ENCODE measurements at places on chromosomes 12 and 14.

GRCh38 chr14:91935586-91935985 lies 11.9 kb downstream of the FBLN5 start:
- DNase-seq, result no peak

GRCh38 chr12:128969480-128970055 lies 116.3 kb downstream of the GLT1D1 start:
- no peak for DNase-seq

DNA sequence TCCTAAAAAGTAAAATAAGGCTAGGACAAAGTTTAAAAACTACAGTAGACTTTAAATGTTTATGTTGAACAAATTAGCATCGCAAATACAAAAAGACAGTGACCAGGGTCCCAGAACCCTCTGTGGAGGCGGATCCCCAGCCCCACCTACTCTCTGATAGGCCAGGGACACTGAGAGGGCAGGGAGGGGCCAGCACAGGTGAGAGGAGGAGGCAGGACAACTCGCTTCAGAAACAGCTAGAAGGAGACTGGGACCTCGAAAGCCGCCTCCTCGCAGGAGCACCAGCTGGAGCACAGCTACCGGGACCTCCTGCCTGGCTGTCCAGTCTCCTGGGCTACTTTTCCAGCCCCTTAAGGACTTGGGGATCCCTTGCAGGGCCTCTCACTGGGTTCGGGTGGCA lies 992 bp downstream of the DNAH10 start:
- DNase-seq, result no peak

DNA sequence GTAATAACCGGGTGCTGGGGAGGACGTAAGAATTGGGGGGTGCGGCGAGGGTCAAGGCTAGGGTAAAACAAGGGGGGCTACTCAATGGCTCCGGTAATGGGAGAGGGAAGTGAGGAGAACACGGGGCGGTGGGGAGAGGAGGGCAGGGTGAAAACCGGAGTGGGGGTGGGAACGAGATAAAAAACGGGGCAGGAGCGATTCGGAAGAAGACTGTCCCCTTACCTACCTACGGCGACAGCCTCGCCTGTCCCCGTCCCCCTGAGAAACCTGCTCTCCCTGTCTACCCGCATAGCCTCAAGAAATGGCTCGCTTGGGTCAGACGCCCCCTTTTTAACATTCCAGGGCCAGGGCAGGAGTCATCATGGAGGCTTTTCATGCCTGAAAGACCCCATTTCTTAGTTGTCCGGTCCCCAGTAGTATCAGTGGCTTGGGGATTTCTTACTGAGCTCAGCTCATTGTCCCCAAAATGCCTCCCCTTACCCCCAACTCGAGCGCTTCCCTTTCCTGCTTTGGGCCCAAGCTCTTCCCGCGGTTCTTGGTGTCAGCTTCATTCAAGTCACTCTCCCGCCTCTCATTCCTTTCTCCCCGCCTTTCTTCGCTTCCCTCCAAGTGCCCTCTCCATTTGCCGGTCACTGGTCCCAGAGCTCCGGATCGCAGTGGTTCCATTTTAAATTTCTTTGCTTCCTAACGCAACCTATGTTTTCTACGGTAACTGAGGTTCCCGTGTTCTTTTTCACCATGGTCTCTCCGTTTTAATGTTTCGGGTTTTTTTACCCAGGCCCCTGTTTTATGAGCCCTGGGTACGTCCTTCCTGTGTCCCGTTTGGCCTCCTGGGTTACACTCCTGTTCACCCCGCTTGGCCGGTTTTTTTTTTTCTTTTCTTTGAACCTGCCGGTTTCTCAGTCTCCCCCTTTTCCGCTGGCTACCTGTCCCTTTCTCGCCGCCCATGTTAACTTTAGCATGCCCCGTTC lies 1.2 kb upstream of the WSB2 start:
- no peak for DNase-seq

GRCh38 chr14:51176839-51177238 lies 63.2 kb upstream of the TMX1 start:
- DNase-seq, result no peak

DNA sequence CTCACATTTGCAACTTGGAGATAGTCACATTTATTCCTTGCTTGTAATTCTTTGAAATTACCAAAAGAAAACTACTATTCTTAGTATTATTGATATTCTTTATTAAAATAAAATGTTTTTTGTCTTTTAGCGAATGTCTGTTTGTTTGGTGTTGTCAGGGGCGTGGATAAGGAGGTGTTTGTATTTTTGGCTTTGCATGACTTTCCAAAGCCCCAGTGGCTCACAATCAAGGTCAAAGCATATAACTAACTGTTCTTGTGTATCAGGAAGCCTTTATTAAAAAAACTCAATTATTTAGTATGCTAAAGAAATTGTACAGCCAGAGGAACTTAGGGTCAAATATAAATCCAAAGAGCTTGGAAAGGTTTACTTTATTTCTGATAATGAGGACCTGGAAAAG lies 17.9 kb downstream of the GPHB5 start:
- DNase-seq, result no peak

- DNase-seq, result no peak
These were observed 5.6 kb downstream of the CHFR start for GRCh38 chr12:132881818-132882217.

DNA sequence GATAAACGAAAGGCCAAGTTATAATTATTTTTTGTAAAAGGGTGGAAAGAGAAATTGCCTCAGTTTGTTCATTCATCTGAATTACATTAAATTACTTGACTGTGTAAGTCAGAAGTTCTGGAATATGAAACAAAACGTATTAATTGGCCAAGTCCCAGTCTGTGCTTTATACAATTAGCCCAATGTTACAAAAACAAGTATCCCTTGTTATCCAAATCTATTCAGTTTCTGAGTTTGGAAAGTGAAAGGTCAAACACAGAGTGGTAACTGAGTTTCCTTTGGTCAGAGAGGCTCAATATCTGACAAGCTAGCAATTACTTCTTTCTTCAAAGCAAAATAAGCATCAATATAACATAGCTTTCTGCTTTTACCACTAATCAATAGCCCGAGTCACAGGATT lies 62.6 kb downstream of the SPPL3 start:
- no peak for DNase-seq

DNA sequence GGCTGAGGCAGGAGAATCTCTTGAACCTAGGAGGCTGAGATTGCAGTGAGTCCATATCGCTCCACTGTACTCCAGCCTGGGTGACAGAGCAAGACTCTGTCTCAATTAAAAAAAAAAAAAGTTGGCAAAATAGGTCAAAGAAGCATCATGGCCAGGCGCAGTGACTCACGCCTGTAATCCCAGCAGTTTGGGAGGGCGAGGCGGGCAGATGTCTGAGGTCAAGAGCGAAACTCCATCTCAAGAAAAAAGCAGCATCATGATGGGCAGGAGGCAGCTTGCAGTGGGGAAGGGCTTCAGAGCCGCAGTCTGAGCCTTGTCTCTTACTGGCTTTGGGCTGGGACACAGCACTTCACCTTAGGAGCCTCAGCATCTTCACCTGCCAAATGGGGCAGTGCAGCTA lies 21.4 kb downstream of the TEAD4 start:
- DNase-seq, result no peak

- DNase-seq, result no peak
These were observed 40.5 kb downstream of the PARP11 start for GRCh38 chr12:3832738-3833137.

- DNase-seq, result no peak
These were observed 39.6 kb upstream of the ITPR2 start for GRCh38 chr12:26872625-26873024.

- no peak for DNase-seq
These were observed 112.0 kb downstream of the EPS8 start for GRCh38 chr12:15677228-15677627.

DNA sequence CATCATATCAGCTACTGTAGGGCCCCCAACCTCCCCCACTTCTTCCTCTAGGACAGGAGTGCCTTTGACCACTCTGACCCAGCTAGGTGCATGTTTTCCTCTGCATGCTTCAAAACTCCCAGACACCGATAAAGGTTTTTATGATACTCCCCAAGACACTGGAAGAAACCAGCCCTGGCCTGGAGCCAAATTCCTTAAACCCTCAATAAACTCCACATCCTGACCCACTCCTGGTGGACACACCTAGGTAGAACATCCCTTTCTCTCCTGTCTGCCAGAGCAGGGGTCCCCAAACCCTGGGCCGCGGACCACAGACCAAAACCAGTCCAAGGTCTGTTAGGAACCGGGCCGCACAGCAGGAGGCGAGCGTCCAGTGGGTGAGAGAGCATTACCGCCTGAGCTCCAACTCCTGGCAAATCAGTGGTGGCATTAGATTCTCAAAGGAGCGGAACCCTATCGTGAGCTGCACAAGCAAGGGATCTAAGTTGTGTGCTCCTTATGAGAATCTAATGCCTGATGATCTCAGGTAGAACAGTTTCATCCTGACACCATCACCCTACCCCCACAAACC lies 49.6 kb downstream of the NT5DC3 start:
- no peak for DNase-seq

- DNase-seq, result no peak
These were observed 59.2 kb downstream of the ERC1 start for GRCh38 chr12:1050059-1050707.

DNA sequence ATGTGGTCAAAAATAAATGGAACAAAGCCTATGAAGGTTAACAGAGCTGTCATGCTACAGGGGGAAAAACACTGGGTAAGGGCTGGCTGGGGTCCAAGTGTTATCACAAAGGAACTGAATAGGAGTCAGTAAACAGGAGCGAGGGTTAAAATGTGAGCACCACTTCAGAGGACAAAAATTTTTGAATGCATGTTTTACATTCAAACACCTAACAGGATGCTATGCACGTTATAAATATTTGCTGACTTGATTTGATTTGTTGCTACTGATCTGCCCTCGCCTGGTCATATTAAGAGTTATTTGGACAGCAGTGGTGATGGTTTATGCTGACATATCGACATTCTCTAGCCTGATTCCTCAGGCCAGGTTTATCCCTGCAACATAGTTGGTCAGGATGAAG lies 7.4 kb upstream of the KTN1 start:
- no peak for DNase-seq

- no peak for DNase-seq
These were observed 441.4 kb downstream of the AEBP2 start for GRCh38 chr12:19880721-19881120.

DNA sequence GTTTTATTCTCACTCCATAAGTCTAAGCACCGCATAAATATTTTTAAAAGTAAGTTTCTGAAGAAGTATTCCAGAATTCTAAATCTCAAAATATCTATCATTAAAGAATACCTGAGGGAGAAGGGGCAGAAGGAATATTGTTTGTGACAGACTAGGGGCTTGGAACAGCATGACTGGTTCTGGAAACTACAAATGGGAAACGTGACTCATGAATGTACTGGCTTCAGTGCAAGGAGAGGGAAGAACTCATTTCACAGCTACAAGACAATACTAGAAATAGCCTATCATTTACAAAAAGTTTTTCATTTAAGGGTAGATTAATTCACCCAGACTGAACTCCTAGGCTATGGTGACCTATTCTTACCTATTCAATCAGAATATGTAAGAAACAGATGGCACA lies 121.3 kb downstream of the SLC25A21 start:
- no peak for DNase-seq

Measured in activated T-helper 1 cell treated with anti-CD3 and anti-CD28 coated beads, Interleukin-12 subunit alpha, Interleukin-12 subunit beta, Interleukin-2, Interleukin-4 antibody, amounts not matched to agents 30 ng/mL and 10 ng/mL and 1 ng/mL, durations not matched to agents 14 hours and 24 hours and 36 hours (primary cell).